ENCODE measurements at places on chromosomes 7 and 10.

DNA sequence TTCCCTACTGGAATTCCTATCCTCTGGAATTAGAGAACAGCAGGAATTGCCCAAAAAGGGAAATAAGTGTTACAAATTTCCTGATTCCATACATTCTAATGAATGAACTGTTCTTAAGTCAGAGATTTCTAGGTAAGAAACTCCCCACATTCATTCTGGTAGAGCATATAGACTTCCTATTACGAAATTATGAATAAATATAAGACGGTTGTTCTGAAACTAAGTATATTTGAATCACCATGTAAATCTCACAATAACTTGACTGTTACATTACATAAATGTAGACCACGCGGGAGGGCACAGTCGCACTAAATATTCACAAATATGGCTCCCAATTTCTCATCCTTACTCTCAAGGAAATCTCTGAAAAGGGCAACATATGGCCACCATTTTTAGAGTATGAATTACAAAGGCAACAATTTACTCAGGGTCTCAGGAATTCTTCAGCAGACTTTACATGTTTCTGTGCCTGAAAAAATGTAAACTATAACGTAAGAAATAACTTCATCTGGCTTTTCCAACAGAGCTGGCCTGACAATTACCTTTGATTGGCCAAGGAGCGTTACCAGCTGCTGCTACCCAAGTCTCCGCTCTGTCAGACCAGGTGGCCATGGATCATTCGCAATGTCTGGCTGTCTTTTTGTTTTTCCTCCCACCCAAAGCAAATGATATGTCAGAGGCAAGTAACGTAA is 115.8 kb downstream of the MPP7 start:
- no peak for DNase-seq

GRCh38 chr7:40598915-40599314 is 464.1 kb downstream of the SUGCT start:
- DNase-seq: no peak

DNA sequence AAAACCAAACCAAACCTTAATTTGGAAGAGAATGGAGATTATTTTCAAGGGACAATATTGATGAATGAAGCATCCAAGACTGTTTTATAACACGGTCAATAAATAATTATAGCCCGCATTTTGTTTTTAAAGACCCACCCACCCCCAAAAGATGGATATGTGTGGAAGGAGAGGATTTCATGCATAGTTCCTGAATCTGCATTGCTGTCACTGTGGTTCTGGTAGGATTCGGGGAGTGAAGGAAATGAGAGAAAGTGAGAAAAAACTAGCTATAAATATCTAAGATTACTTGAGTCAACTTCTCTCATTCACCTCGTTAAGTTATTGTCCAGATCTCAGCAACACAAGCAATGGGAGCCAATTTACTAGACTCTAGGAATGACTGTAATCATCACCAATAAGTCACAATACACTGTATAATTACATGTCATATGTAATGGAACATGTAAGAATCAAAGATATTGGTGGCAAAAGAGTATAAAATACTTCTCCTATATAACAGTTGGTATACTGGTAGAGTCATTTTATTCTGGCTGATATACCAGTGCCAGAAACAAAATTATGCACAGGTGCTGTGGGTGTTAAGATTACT is 30.2 kb downstream of the NAMPT start:
- DNase-seq: no peak

DNA sequence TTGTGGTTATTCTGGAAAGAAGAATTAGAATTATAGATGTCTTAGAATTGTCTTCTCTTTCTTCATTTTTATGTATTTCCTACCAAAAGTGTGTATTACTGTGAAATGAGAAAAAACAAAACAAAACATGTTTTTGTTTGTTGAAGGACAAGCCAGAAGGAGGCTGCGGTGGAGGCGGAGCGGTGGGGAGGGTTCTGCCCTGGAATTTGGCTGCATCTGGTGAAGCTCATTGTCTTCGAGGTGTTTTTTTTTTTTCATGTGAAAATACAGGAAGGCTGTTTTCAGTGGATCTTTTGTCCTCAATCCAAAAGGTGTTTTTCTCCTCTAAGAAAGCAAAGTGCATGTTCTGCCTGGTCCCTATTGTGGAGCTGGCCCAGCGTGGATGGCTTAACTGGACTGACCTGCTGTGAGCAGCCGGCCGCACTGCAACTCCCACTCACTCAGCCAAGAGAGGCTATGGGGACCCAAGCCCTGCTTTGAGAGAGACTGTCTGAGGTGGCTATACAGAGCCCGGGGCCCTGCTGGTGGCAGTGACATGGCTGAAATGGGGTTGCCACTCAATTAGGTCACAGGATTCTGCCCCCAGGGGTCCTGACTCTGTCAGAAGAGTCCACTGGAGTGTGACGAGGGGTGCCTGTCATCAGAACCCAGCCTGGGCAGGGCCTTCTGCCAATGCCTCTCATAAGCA is 184.9 kb upstream of the MKI67 start:
- no peak for DNase-seq

DNA sequence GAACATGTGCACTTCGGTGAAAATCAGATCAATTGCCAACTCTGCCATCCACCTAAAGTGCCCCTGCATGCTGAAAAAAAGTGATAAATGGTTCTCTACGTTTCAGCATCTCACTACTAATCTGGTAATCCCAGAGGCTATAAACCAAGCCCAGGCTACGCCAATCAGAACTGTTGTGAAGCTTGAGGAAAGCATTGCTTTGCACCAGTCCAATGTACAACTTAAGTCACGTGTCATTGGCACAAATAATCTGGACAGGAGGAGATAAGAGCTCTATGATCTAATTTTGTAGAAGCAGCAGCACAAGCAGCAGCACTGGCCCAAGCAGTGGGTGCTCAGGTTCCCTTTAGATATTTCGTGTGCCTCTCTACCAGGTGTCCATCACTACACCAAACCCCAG is 4.4 kb upstream of the EGR2 start:
- no peak for DNase-seq

GRCh38 chr7:149455175-149455950 is 5.5 kb downstream of the ZNF777 start:
- DNase-seq: no peak

DNA sequence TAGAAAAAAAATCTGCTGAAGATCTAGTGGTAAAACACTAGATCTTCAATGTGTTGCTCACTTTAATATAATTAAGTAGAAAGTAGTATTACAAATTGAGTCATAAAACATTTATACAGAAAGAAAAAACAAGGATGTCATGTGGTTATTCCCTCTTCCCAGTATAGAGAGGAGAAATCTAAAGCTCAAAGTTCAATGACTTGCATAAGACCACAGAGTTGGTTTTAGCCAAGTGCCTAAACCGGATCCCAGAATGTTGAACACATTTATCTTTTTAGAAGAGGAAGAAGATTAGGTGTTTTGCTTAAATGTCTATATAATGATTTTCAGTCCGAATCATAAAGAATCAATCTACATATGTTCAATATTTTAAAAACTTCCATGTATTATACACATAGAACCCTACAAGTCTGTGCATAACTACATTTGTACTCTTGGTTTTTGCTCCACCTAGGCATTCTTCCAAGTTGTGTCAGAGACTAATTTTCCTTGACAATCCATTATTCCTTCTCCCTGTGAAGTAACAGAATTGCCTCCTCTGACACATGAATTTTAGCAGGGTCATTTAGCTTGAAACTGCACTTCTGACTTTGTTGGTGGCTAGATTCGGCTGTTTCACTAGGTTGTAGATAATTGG is 389.2 kb downstream of the MAGI2 start:
- no peak for DNase-seq
